ENCODE measurements at places on chromosomes 13 and 19.

GRCh38 chr19:7348587-7349230, at the start of gene ARHGEF18:
ARHGEF18 (plus strand) TSS chr19:7348937; CDS start chr19:7362891, 13,954 bp downstream.
- DNase-seq = peak; percentile 89

- DNase-seq = no peak
Observed at GRCh38 chr13:54445453-54445852, 1416.8 kb downstream of the OLFM4 start.

GRCh38 chr19:483332-484072, 12.8 kb upstream of the MADCAM1 start:
- DNase-seq = no peak

DNA sequence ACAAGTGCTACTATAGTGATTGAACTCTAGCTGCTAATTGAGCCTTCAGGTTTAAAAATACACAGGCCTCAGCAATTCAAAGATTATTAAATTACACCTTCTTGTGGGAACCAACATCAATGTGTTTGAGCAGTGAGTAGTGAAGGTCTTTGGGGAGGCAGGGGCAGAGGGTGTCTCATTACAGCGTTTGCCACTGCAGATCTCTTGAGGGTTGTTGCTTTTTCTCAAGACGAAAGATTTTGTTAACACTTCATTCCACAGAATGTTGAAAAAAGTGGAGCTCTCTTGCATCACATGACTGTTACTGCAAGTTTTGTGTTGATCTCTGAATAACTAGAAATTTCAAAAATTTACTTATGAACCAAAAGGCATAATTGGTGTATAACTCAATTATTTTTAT, 253.6 kb downstream of the ATP8A2 start:
- DNase-seq = no peak

- DNase-seq = no peak
Observed at GRCh38 chr13:94079876-94080275, 399.6 kb downstream of the DCT start.

All from naive B cell (primary cell).